ENCODE measurements at places on chromosomes 1 and 21.

- DNase-seq, result no peak
Observed at GRCh38 chr1:115219927-115220326, 118.1 kb downstream of the NGF start.

DNA sequence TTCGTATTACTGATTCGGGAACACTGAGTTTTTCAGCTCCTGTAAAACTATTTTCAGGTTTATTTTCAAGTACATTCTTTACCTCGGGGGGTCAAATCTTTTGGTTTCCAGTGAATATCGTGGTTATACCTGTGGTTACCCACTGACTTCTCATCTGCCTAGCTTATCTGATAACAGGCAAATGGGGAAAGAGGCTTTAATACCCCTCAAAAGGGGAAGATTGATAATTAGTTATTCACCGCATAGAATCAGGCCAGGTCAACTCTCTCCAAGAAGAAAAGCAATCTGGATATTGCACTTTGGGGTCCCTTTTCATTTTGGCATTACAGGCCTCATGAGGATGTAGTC, 23.0 kb downstream of the RUNX1 start:
- no peak for DNase-seq

- no peak for DNase-seq
Observed at GRCh38 chr21:16058896-16059295, 329.1 kb downstream of the USP25 start.

GRCh38 chr1:235169986-235170385, 8.9 kb upstream of the RBM34 start:
- DNase-seq, result no peak

- no peak for DNase-seq
Observed at GRCh38 chr1:41977326-41977725, 58.6 kb upstream of the HIVEP3 start.

GRCh38 chr1:76225526-76225925, 151.0 kb downstream of the ST6GALNAC3 start:
- no peak for DNase-seq

DNA sequence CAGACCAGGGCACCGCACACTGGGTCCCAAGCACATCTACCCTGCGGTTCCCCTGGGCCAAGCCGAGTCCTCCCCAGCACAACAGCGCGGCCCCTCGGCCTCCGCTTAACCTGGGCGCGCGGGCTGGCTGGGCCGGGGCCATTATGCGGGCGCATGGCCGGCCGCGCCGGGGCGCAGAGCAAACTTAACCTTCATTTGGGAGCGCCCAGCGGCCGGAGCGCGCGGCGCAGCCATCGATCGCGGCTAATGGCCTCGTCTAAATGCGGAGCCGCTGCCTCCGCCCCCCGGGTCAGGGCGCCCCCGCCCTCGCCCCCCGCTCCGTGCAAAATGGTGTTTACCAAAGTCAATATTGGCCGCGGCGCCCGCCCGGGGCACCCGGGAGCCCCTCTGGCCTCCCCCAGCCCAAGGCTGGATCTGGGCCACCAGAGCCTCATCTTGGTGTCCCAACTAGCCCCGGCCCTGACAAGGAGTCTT, 272.1 kb downstream of the TRABD2B start:
- DNase-seq, result no peak

GRCh38 chr21:42056468-42056867, 14.6 kb upstream of the UMODL1 start:
- no peak for DNase-seq

DNA sequence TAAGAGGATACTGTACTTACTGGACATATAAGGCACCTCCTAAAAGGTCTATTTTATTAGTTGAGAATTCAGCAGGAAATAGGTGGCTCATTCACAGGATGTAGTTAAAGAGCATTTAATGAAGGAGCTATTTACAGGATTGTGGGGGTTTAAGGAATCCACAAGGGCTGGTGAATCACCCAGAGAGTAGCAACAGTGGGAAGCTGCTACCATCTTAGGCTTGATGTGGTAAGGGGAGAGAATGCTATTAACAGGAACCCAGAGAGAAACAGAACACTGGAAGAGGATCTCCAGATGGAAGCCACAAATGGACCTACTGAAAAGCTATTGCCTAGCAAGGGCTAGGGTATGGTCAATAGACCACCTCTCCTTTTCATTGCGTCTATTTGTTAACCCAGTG, 52.0 kb upstream of the COL11A1 start:
- DNase-seq, result no peak

DNA sequence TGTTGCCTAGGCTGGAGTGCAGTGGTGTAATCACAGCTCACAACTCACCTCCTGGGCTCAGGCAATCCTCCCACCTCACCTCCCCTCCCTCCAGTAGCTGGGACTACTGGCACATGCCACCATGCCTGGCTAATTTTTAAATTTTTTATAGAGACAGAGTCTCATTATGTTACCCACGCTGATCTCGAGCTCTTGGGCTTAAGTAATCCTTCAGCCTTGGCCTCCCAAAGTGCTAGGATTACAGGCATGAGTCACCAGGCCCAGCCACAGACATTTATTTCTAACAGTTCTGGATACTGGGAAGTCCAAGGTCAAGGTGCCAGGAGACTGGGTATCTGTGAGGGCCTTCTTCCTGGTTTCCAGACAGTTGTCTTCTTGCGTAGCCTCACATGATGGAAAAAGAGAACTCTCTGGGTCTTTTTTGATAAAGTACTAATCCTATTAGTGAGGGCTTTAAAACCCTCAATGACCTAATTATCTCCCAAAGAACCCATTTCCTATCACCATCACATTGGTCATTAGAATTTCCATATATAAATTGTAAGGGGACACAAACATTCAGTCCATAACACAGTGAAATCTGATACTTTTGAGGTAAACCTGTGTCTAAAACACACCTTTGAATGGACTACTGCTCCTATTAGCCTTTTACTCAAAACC, 67.9 kb downstream of the PHACTR4 start:
- no peak for DNase-seq
